ENCODE measurements at places on chromosomes 4 and X. TPM values are rescaled to one million over a fixed set of nuclear protein-coding genes. Genes with fewer than 3 reads are reported as not detected.

ZMAT1 gene
- polyA plus RNA-seq: 13.0 TPM

AADAT gene
- 6.5 TPM for polyA plus RNA-seq

DNA sequence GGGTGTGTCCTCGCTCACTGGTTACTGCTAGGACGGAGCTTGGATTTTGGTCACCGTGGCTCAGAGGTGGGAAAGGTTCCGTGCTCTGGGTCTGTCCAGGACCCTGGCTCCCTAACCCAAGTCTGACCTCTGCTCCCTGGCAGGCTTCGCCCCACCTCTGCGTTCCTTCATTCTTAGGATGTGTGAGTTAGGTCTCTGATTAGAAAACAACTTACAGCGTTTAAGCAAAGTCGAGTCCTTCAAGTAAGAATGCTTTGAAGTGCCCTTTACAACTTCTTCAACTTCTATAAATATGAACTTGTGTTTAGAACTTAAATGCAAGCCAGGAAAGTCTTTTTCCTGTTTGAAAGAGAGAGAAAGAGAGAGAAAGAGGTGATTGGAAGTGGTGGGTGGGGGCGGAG is 891 bp downstream of the TLR2 start:
- DNase-seq: peak; percentile 67

DNA sequence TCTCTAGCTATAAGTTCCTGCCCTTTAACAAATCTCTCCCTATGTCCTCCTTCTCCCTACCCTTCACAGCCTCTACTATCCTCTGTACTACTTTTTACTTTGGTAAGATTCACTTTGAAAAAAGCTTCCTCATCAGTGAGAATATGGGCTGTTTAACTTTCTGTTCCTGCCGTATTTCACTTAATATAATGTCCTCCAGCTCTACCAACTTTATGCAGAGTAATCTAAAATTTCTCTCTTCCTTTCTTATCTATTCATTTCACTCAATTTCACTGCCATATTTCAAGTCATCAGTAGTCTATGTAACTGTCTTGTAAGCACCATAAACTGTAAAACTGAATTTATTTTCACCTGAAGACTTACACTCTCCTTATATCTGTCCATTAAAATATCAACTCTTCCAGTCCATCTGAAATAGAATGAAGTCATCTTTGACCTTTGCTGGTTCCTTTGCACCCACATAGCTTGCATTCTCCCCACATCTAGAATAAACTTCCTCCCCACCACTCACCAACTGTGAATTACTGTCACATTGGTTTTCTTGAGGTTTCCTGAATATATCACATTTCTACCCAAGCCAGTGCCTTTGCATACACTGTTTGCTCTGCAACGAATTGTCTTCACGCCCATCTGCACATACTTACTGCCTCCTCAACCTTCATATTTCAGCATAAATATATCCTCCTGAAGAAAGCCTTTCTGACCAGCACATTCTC is 54.6 kb downstream of the ARAP2 start:
- DNase-seq: no peak

RTL3 gene
- polyA plus RNA-seq: 0.04 TPM

DNA sequence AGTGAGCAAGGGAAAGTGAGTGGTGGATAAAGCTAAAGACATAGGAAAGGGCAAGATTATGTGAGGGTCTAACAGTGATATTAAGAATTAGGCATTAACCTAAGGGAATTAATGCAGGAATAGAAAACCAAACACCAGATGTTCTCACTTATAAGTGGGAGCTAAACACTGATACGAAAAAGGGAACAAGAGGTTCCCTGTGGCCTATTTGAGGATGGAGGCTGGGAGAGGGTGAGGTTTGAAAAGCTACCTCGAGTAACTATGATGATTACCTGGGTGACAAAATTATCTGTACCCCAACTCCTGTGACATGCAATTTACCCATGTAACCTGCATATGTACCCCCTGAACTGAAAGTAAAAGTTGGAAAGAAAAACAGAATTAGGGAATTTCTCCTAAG is 79.0 kb downstream of the ANXA3 start:
- no peak for DNase-seq

DNA sequence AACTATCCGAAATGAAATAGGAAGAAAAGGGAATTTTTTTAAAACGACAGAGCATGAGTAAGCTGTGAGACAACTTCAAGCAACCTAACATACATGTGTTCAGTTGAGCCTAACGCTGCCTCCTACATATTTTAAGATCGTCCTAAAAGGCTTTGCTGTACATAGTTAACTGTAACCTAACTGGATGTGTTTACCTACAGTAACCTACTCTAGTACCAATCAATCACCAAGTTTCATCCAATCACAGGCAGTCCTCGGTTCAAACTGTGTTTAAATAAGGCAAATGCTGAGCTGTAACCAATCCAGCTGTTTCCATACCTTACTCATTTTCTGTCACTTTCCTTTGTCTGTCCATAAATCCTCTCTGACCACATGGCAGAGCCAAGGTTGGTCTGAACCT is 17.1 kb downstream of the RCHY1 start:
- no peak for DNase-seq

DNA sequence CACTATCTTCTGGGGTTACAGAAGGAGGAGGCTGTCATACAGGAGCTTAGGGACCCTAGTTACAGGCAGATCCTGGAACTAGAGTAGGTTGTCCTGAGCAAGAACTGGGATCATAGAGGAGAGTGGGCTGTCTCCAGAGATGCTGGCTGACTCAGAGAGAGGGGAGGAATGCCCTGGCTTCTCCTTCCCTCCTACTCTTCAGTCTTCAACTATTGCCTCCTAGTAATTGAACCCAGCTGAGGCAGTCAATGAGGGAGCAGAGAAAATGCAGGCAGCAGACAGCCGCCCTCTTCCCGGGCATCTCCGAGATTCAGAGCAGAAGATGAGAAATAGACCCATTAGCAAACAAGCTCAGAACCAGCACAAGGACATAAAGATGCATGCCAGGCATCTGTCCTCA is 118.3 kb upstream of the PDE5A start:
- DNase-seq: no peak

- DNase-seq: peak; percentile 48
Observed at GRCh38 chr4:80361329-80361900, 25.9 kb downstream of the CFAP299 start.

- DNase-seq: no peak
Observed at GRCh38 chr4:80107374-80107773, 34.3 kb upstream of the ANTXR2 start.

- no peak for DNase-seq
Observed at GRCh38 chr4:145530189-145530588, 48.5 kb downstream of the SMAD1 start.

CLDN24 gene
- polyA plus RNA-seq: 0.08 TPM

GRCh38 chr4:76199664-76200211 is 13.9 kb downstream of the SCARB2 start:
- peak; percentile 63 for DNase-seq

DNA sequence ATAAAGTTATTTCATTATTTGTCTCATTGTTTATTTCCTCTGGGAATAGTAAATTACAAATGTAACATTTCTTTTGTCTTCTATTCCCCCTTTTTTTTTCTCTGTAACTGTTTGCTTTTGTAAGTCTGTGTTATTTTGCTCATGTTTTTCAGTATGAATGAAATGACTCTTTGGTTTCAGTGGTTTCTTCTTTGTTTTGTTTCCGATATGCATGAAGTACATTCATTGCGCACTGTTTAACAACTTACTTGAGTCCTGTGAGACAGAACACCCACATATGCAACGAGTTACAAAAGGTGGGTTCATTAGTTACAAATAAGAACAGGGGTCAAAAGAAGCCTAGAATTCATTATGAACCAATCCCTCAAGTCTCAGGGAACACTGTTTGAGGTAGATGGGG is 175.0 kb upstream of the UGT8 start:
- DNase-seq: no peak

DNA sequence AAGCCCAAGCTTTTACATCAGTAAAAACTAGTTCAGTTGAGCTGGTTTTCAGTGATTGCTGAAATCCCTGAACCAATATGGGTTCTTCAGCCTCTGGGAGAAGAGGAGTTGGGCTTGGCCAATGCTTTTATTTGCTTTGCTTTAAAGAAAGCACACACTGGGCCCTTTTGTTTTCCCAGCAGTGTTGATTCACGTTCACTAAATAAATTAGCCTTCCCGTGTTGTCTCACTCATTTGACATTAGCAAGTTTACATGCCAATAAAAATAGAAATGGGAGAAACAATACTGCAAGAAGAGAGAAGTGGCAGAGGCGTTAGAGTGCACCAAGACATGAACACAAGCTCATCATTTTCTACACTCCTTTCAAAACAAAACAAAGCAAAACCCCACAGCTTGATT is 136.2 kb downstream of the SHROOM3 start:
- peak; percentile 11 for DNase-seq

RADX gene
- 5.2 TPM for polyA plus RNA-seq

TLR7 gene
- polyA plus RNA-seq: 0.26 TPM

- no peak for DNase-seq
Observed at GRCh38 chrX:15769300-15769954, 20.9 kb upstream of the ZRSR2 start.

TREX2 gene
- 0.63 TPM for polyA plus RNA-seq

DNA sequence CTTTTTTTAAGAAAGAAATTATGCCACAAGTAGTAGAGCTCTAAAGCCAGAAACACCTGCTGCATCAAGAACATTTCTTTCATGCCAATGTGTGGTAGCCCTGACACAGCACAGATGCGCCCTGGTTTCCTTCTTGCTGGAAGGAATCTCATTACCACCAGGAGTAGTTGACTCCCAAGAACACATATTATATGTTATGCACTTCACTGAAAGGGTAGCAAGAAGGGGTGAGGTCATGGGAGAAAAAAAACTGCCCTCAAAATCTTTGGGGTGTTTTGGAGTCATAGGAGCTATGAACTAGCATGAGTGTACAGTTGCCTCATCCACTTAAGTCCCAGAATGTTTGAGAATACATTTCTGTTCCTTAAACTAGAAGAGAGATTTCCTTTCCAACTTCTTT is 185.8 kb upstream of the C1QTNF7 start:
- no peak for DNase-seq

DNA sequence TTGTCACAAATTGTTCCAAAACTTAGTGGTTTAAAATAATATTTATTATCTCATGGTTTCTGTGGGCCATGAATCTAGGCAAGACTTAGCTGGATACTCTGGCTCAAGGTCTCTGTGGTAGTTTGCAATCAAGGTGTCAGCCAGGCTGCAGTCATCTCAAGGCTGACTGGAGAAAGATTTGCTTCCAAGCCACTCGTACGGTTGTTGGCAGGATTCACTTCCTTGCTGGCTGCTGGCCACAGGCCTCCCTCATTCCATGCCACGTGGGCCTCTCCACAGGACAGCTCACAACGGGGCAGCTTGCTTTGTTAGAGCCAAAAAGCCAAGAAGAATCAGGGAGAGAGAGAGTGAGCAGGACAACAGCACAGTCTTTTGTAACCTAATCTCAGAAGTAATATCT is 101.4 kb downstream of the WWC2 start:
- DNase-seq: peak; percentile 49

Measured in lung (tissue), 17 donors.